ENCODE measurements at places on chromosomes 5 and 9.

- no peak for DNase-seq
Observed at GRCh38 chr5:58440901-58441460, 18.9 kb downstream of the PLK2 start.

DNA sequence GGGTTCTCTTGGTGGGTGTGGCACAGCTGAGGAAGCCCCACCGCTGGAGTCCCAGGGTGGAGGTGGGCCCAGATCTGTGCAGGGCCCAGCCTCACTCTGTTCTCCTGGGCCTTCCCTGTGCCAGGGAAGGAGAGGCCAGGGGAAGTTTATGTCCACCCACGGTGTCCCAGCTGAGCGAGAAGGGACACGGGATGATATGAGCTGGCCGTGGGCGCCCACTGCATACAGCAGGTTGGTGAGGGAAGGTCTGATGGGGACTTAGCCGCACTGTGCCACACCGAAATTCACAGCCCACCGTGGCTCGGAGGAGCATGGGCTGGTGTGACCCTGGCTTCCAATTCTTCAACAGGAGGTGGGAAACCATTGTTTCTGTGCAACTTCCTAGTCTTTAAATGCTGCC, 33.9 kb downstream of the UNC5A start:
- DNase-seq: no peak

DNA sequence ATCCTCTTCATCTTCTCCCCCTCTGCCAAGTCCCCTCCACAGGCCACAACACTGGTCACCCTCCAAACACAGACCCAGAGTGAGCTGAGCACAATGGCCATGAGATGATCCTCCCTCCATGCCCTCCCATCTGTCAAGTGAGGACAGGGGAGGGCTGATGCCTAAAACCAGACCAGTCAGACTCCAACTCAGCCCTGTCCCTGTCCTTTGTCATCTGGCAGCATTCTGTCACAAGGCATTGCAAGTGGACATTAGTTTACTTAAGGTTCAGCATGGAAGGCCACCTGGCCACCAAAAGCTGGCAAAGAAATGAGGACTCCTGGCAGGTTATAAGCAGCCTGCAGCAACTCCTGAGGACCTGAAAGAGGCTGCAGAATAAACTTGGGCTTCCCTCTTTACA, 136.2 kb upstream of the SLC30A5 start:
- DNase-seq: no peak

DNA sequence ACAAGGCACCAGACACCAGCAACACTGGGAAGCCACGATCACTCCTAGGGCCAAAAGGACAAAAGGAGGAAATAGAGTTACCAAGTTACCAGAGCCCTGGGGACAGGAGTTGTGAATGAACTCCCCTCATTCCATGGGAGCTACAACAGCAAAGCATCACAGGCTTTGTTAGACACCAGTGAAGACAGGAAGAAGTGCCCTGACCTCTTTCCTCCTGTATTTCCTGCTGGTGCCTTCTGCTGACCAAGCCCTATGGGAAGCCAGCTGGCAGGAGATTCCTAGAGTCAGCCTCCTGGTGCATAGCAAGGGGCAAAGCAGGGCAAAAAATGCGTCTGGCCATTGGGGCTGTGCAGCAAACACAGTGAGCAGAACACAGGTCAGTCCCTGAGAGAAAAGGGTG, 374.7 kb downstream of the ZSWIM6 start:
- no peak for DNase-seq

GRCh38 chr9:35956651-35957050, 1.3 kb downstream of the OR2S2 start:
- DNase-seq: no peak

DNA sequence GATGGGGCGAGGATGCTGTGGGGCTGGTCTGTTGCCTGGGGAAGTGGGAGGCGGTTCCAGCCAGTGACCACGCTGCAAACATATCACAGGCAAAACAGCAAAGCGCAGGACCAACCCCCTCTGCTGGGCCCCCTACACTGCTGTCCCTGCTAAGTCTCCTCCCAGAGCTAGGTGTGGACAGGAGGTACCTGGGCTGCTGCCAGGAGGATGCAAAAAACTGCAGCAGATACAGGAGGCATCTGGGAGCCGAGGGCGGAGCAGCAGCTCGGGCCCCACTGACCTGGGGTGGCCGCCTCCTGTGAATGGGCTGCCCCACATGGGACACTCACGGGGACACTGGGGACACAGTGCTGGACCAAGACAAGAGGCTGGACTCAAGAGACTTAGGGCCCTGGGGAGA, 48.0 kb upstream of the PHYKPL start:
- DNase-seq: no peak

DNA sequence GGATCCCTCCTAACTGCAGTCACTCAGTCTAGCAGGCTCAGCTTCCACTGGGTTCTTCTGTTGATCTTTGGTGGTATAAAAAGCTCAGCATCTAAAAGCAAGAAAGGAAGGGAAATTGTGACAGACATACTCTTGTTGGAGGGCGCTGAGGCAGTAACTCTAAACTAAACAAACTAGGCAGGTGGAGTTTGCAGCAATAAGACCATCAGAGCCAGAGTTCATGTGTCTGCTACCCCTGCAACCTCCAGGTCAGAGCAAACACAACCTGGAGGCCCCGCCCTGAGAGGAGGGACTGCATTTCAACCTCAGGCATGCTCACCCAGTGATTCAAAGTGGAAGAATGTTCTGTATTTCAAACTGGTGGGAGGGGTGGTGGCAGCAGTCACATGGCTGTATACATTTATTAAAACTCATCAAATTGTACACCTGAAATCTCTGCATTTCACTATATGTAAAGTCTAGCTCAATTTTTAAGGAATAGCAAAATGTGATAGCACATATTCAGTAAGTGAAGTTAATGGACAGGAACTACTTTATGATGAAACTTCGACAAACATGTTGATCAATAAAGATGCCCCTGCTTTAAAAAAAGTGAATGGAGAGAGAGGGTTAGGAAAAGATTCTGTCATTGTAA, 7.1 kb downstream of the ACTL7A start:
- no peak for DNase-seq

DNA sequence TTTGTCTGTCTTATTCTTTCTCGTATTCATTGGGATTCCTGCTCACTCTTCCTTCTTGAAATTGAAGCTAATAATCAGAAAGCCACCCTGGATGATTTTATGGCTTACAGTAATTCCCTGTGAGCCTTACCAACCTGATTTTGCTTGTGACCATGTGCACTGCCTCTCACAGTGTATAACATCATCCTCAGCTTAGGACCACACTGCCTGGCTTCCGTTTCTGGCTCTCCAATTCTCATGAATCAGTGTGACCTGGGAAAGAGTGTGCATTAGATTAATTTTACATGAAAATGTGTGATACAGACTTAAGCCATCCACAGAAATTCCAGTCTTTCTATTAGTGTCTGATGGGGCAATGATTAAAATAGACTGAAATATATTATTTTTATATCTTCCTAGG, 126.8 kb upstream of the DMRT1 start:
- DNase-seq: no peak

GRCh38 chr5:81391-82021, 10.5 kb upstream of the PLEKHG4B start:
- no peak for DNase-seq

DNA sequence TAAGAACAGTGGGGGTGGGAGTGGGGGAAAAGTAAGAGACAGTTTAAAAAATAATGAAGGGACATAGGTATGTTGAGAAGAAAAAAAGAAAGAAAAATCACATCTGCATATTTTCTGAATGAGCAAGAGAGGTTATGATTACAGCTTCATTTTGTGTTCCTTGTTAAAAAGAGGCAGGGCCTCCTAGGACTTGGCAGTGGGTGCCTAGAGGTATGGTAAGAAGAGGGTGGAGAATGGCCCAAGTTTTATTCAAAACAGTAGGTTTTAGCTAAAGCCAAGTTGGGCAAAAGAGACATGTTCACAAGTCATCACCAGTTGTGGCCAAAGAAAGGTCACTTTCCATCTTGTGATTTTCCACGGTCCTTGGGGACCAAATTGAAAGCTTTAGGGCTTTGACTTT, 643.4 kb downstream of the CCDC171 start:
- no peak for DNase-seq

- DNase-seq: no peak
Observed at GRCh38 chr5:62778316-62779009, 199.8 kb downstream of the LRRC70 start.

GRCh38 chr9:110728058-110728457, 59.5 kb downstream of the MUSK start:
- DNase-seq: no peak

- DNase-seq: no peak
Observed at GRCh38 chr9:77735494-77735893, 87.4 kb upstream of the GNA14 start.

DNA sequence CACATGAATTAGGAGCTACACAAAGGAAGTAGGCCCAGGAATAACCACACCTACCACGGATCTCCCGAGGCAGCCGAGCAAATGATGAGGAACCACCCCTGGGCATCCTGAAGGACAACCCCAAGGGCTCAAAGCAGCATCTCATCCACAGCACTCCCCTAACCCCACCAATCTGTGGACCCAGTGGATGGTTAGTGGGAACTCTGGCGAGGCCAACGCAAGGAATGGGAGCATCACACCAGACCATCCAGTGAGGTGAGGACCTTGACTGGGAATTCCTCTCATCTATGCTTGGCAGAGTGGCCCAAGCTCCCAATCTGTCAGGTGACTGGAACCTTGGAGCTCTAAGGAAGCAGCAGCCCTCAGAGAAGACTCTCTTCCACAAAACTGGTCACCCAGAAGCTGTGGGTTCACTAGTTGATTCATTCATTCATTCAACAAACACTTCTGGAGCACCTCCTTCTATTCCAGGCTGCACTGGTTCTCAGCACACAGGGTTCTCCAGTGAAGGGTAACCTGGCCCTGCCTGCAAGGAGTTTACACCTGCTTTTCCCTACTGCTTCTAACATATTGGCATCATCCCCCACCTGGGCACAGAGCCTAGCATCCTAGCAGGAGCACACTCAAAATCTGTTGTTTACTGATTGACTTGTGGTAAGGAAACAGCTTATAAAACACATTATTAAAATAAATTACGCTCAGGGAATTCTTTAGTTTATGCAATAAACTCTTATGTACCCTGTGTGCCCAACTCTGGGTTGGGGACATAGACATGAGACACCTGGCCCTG, 4.9 kb downstream of the ACSL6 start:
- peak; percentile 8 for DNase-seq

GRCh38 chr9:5191985-5192384, 6.5 kb upstream of the INSL6 start:
- no peak for DNase-seq

DNA sequence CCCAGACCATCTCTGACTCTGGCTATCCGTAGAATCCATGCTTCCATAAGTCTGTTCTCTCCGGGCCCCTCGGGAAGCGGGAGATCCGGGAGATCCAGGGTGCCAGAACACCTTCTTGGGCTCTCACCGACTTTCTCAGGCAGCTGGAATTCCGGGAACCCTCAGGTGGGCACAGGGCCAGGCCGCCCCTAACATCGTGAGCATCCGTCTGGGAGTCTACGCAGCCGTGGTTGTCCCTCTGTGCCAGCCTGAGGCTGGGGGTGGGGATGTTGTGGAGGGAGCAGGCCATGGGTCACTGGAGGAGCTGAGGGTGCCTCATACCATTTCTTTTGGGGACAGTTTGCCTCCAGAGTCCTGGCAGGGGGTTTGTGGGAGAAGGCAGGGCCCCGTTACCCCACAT, 92.3 kb upstream of the COL5A1 start:
- no peak for DNase-seq

- no peak for DNase-seq
Observed at GRCh38 chr5:76754668-76755078, 38.7 kb downstream of the F2R start.

DNA sequence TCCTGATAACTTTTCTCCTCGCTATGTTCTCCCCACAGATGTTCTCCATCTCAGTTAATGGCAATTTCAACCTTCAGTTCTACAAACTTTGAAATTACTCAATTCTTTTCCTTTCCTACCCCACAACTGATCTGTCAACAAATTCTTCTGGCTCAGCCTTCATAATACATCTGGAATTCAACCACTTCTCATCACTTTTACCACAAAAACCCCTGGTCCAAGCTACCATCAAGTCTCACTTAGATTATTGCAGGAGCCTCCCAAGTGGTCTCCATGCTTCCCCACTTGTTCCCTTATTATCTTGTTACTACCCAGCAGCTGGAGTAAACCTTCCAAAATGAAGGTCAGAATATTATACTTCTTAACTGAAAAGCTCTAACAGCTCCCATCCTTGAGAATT, 110.1 kb downstream of the FBN2 start:
- DNase-seq: no peak

GRCh38 chr9:27054841-27055240, 49.4 kb upstream of the LRRC19 start:
- no peak for DNase-seq

DNA sequence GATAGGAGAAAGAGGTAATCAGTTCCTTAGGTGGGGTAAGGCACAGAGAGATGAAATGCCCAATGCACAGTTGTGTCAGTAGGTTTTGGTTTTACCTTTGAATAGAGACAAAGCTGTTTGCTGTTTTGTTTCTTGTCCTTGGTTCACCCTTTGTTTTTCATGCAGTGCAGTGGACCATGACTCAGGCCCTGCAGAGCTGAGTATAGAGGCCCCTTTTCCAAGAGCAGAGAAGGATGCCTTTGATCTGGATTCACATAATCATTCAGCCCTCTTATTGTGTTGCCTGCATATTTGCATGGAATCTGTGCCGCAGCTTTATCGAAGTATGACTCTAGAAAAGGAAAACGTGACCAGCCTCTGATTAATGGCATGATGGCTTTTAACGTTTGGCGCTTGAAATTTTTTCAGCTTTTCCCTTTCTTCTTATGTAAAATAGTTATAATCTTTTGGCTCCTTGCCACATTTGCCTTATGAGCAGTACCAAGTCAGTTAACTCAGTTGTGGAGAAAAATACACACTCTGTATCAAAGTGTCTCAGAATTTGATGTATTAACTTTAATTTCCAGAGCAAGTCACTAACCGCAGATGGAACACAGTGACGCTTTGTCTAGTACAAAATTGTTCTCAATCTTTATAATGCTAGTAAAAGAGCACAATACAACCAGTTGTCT, 197.6 kb downstream of the KDM4C start:
- no peak for DNase-seq

- no peak for DNase-seq
Observed at GRCh38 chr5:99955962-99956361, 579.2 kb upstream of the FAM174A start.

DNA sequence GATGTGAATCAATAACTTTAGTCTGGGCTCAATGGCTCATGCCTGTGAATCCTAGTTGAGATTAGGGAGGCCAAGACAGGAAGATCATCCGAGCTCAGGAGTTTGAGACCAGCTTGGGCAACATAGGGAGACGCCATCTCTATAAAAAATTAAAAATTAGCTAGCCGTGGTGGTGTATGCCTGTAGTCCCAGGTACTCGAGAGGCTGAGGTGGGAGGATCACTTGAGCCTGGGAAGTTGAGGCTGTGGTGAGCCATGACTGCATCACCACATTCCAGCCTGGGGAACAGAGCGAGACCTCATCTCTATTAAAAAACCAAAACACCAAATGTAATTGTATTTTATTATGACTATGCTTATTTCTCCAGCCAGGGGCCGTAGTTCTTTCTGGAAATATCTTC, 69.6 kb upstream of the NR5A1 start:
- no peak for DNase-seq

- no peak for DNase-seq
Observed at GRCh38 chr5:96242571-96242970, 190.5 kb downstream of the PCSK1 start.
